ENCODE measurements at places on chromosomes 3 and 15.

GRCh38 chr3:101061312-101061711 is 68.1 kb upstream of the ABI3BP start:
- no peak for DNase-seq

DNA sequence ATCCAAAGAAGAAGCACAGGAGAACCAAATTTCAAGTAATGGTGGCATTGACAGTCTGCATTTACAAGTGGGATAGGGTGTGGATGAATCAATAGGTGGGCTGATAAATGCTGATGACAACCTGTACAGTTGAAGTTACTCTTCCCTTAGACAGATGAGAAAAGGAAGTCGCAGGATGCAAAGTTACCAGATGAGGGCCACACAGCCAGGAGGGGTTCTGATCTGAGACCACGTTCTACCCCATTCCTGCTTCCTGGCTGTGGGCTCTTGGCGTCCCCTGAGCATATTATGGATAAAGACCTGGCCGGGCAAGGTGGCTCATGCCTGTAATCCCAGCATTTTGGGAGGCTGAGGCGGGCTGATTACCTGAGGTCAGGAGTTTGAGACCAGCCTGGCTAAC is 104.6 kb downstream of the EOMES start:
- no peak for DNase-seq

DNA sequence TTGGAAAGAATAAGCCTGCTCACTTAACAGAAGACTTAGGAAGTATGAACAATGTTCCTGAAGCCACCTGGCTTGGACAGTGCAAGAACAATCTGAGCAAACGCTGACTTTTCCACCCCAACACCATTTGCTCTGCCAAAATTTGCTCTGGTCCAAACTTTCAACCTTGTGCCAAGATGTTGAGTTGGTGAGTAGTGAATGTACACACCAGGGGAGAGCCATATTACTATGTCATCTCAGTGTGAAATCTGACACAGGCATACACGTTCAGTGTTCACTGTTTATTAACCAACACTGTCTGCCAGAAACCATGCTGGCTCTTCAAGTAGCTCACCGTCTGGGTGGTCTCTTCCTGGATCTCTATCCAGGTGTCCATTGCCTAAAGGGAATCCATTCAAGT is 152.9 kb upstream of the LPP start:
- DNase-seq = no peak

DNA sequence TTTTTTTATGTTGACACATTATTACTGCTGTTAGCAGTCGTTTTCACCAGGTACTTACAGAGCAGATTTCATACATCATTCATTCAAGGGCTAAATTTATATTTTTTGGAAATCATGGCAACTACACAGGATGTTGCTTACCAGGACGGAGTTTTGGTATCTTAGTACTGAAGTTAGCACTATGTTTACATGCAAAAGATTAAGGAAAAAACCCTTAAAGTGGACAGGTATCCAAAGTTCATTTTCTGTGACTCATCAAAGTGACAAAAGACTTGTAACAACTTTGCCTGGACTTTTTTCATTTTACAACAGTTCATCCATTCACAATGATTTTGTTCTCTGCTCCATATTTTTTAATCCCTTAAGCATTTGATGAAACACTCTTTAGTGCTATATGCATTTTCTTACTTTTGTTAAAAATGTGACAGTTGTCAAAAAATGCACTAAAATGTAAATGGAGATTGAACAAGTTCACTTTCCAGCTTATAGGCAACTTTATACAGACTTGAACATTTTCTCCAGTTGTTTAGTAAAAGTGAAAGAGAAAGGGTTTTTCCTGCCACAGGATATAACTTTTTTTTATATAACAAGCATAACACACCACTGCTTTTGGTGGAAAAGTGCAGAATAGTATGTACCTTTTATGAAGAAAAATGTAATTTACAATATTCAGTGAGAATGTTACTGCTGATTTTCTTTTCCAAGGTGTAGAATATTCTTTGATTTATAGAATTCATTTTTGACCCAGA is 104.1 kb downstream of the STT3B start:
- no peak for DNase-seq

- no peak for DNase-seq
These were observed 137.1 kb downstream of the CBLB start for GRCh38 chr3:105731686-105732085.

- DNase-seq = no peak
These were observed 1.6 kb upstream of the CLDN11 start for GRCh38 chr3:170417090-170417489.

DNA sequence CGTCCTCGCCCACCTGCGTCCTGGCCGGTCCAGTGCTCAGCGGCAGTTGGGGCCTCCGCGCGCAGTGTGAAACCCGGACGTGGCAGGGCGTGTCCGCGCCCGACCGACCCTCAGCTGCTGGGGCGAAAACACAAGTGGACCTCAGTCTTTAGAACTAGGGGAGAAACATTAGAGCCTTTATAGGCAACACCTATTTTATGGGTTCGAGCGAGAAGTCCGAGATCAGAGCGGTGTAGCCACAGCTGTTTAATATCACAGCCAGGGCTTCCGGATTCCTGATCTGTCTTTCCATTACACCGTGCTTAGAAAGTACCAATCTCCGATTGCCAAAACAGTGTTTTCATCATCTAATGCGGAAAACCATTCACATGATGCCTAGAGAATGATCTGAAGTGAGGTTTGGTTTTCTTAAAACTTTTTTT is 506 bp downstream of the RAD51 start:
- DNase-seq = no peak

DNA sequence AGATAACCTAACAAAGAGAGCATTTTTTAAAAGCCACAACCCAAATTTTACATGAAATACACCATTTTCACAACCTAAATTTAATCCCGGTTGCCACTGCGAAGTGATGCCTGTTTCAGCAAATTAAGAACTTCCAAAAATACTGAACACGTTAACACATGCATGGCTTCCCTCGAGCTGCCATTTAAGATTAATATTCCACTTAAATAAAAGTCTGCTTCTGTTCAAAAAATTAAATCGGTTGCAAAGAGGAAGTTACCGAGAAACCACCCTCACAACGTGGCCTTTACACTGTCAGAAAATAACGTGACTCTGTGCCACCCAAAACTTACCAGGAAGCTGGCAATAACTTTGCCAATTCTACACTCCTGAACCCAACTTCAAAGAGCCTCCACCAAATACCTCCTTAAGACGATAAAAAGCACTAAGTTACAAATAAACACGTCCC is 1.2 kb downstream of the TBL1XR1 start:
- DNase-seq = no peak

DNA sequence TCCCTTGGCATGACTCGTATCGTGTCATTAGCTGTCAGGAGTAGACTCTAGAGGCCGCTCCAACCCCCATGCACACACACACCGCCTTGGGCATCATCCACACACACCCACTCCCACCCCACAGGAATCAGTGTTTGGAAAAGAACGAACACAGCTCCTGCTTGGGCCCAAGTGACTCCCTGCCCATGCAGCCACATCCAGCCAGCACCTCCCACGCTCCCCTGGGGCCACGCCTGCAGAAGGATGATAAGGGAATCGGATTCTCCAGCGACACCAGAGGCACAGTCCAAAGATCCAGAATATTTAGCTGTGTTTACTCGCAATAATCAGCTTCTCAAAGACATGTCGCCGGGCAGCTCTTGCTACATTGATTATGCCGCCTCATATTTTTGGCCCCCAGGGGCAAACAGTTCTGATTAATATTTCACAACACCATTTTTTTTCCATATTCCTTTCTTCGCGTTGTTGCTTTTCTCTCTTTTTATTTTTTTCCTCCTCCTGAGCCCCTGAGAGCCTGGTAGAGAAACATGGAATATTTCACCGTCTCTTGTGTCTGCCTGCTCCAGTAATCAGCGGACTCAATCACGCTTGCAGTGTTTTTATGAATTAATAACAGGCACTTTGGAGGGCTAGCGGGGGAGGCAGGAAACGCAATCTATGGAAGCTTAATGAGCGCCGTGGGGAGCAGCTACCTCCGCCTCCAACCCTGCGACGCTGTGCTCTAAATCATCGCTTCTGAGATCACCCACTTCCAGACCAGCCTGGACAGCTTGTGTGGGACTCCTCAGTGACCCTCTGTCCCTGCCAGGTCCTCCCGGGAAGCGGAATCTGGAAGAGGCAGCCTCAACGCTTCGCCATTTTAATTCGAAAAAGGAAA is 221.4 kb downstream of the TLE3 start:
- no peak for DNase-seq

DNA sequence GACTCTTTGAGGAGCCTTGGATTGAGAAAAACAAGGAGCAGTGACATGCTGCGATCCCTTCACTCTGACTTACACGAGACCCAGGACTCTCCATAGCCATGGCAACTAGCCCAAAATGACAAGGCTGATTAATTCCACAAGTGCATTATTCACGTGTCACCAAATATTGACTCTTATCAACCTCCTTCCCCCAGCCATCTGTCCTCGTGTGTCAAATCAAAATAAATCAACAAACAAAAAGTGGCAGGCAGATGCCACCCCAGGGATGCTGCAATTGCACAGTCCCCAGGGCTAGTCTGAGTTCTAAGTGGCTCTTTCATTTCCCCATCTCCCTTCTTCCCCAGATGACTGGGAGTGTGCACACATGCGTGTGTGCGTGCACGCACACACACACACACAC is 104.9 kb downstream of the AQP9 start:
- no peak for DNase-seq

GRCh38 chr3:125556314-125556713 is 36.3 kb upstream of the SNX4 start:
- DNase-seq = no peak

DNA sequence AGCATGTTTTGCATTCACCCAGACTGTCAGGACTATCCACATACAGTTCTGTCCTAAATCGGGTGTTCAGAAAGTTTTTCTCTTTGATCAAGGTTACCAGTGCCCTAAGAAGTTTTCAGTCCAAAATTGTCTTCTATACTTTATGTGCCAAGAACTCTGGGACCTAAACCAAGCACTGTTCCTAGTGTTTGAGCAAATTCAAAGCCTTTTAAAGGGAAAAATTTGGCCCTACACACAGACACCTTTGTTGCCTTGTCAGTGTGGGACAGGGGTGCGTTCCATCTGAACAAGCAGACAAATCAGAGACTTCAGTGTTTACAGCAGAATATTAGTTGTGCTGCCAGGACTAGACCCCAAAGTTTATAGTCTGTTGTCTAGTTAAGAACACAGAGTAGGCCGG is 50.6 kb downstream of the DGKG start:
- DNase-seq = no peak
